ENCODE measurements at places on chromosomes 11 and 22.

DNA sequence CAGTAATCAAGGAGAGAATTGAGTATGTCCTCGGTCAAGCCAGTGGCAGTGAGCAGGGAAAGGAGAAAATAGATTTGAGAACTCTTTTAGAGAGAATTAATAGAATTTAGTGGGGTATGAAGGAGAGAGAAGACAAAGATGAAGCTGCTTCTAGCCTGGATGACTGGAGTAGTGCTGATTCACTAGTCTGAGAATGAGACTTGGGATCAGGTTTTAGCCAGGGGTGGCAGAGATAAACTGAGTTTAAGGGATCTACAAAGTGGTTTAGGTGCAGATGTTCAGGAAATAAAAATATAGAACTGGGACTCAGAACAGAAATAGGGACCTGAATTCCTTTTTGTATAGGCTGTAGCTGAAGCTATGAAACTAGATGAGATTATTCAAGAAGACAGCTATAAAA lies 17.6 kb downstream of the HORMAD2 start:
- DNase-seq = no peak

- DNase-seq = no peak
Measured at GRCh38 chr11:134971381-134971780, 559.3 kb upstream of the B3GAT1 start.

GRCh38 chr22:45358127-45358526 lies 48.4 kb downstream of the FAM118A start:
- no peak for DNase-seq

DNA sequence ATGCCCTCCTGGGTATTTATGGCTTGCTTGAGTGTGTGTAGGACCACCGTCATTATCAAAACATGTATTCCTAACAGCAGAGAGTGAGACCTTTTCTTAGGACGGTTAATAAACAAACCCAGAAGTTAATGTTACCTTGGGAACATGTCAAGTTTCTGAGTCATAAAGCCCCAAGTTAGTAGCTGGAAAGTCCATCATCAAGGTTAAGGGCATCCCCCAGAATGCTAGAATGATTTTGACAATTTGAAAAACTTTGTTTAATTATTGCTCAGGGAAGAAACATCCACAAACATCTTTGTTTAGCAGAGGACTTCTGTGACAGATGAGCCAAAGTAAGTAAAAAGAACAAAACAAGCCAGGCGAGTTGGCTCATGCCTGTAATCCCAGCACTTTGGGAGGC lies 20.0 kb downstream of the CAVIN3 start:
- no peak for DNase-seq

- DNase-seq = no peak
Measured at GRCh38 chr11:118602331-118602730, 5.1 kb upstream of the PHLDB1 start.

DNA sequence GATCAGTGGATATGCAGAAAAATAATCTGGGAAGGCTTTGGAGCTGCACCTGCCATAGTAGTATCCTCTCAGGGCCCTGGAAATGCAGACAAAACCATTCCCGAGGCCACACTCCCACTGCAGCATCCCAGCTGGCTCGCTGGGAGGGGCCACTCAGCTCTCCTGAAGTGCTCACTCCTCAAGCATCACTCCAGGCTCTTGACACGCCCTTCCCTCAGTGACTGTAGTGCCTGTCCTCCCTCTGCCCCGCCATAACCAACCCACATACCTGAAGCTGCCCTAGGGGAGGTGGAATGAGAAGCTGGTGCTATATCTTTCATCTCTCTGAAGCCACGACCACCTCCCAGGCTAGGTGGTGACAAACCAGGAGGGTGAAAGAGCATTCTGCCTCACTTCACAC lies 4.8 kb downstream of the DSCAML1 start:
- no peak for DNase-seq

- no peak for DNase-seq
Measured at GRCh38 chr22:40694411-40694810, 15.1 kb downstream of the MCHR1 start.

DNA sequence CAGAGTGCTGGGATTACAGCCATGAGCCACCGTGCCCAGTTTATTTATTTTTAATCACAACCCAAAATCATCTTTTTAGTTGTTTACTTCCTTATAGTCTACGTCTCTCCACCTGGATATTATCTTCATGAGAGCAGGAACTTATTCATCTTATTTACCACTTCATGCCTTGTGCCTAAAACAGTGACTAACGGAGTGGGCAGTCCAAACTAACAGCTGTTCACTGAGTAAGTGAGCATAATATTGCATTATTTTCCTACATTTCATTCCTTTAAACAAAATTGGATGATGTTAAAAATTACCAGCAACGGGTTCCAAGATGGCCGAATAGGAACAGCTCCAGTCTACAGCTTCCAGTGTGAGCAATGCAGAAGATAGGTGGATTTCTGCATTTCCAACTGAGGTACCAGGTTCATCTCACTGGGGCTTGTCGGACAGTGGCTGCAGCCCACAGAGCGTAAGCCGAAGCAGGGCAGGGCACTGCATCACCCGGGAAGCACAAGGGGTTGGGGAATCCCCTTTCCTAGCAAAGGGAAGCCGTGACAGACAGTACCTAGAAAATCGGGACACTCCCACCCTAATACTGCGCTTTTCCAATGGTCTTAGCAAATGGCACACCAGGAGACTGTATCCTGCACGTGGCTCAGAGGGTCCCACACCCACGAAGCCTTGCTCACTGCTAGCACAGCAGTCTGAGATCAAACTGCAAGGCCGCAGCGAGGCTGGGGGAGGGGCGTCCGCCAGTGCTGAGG lies 14.1 kb downstream of the TMEM123 start:
- DNase-seq = no peak

GRCh38 chr11:124307093-124307492 lies 6.7 kb downstream of the OR8D1 start:
- no peak for DNase-seq

- DNase-seq = no peak
Measured at GRCh38 chr11:112253605-112254242, 6.9 kb downstream of the PLET1 start.

DNA sequence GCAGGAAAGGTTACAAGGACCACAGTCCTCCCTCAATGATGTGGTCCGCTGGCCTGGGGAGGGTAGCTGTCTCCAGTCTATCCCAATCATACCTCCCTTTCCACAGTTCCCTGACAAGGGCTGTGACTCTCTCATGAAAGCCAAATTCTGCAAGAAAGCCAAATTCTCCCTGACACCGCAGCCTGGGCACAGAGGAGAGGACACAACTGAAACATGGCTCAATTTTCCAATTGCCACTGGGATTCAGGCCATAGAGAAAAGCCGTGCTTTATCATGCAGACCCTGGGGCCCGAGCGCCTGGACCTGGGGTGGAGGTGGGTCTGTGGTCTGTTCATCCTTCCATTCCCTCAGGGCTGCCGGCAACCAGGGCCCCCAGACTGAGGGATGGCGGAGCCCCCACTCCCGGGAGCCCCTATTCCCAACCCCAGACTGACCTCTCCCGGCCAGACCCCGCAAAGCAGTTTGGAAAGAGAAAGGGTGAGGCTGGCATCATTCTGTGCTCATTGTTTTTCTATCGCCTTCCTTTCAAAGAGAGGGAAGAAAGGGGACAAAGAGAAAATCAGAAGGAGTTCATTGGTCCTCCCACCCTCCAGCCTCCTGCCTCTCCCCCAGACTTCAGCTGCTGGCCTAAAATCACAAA lies 239.5 kb downstream of the BUD13 start:
- DNase-seq = no peak

- DNase-seq = no peak
Measured at GRCh38 chr11:20156876-20157613, 3.2 kb downstream of the DBX1 start.

DNA sequence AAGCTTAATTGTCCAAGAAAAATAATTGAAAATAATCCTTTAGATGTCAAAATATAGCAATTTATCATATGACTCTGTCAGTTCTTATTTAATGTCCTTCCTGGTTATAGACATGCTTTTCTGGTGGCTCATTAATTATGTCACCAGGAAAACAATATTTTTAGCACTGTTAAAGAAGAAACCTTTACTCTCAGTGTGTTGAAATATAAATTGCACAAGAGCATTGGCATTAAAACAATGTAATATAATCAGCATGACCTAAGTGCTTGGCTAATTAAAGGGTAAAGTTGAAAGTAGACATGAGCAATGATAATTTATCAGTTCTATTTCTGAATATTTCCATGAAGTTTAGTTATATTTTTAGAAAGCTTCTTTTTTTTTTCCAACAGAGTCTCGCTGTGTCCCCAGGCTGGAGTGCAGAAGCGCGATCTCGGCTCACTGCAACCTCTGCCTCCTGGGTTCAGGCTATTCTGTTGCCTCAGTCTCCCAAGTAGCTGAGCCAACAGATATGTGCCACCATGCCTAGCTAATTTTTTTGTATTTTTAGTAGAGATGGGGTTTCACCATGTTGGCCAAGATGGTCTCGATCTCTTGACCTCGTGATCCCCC lies 232.3 kb downstream of the JRKL start:
- DNase-seq = no peak

- no peak for DNase-seq
Measured at GRCh38 chr22:44901301-44901700, 108.5 kb downstream of the PHF21B start.

GRCh38 chr22:28426346-28427132 lies 253.1 kb downstream of the TTC28 start:
- no peak for DNase-seq

- DNase-seq = no peak
Measured at GRCh38 chr11:26987731-26988130, 6.2 kb upstream of the FIBIN start.

DNA sequence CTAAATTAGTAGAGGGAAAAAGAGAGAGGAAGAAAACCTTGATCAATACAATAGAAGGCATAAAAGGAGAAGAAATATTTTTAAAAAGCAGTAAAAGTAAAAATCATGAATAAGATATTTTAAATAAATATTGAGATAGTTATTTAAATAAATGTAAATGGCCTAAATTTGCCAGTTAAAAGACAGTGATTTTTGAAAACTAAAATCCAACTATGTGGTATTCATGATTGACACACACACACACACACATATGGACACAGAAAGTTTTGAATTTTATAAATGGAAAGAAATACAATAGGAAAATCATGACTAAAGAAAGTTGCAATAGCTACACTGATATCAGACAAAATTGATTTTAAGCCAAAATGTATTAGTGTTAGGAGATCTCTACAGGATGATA lies 313.1 kb downstream of the TBC1D22A start:
- no peak for DNase-seq

GRCh38 chr11:115418626-115419025 lies 85.6 kb downstream of the CADM1 start:
- no peak for DNase-seq

- DNase-seq = no peak
Measured at GRCh38 chr11:73239571-73240189, 21.6 kb downstream of the P2RY2 start.

DNA sequence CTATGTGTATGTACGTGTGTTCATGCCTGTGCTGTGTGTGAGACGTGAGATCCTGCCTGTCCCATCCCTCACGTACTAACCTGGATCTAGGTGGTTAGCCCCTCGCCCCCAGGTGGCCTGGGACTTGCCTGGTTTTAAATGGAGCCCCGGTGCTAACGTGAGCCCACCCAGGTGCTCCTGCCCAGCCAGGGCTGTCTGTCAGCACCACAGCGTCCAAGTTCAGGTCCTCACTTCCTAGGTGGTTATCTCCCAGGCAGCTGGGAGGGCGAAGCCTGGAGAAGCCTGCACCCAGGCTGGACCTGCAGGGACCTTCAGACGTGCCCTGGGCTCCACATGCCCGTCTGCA lies 86.0 kb downstream of the KCNQ1 start:
- no peak for DNase-seq

- DNase-seq = no peak
Measured at GRCh38 chr11:101718402-101718801, 134.6 kb upstream of the TRPC6 start.

GRCh38 chr11:131652231-131652630 lies 281.8 kb downstream of the NTM start:
- no peak for DNase-seq

- peak; percentile 20 for DNase-seq
Measured at GRCh38 chr11:4092026-4092425, 2.6 kb upstream of the RRM1 start.

DNA sequence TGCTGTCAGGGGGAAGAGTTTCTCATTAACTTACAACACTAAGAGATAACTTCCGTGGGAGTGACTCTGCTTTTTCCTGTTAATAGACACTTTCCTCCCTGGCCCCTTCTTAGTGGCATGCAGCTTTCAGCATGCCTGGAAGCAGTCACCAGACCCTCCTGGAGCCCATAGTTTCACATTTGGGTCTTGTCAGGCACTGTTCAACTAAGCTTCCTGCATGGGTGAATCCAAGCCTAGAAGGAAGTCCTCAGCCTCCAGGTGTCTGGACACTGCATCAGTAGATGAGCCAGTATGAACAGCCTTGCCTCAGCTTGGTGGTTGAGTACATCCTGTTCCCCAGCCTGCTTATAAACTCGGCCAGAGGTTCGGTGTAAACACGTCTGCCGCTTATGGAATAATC lies 68.1 kb downstream of the PPP6R3 start:
- DNase-seq = no peak

DNA sequence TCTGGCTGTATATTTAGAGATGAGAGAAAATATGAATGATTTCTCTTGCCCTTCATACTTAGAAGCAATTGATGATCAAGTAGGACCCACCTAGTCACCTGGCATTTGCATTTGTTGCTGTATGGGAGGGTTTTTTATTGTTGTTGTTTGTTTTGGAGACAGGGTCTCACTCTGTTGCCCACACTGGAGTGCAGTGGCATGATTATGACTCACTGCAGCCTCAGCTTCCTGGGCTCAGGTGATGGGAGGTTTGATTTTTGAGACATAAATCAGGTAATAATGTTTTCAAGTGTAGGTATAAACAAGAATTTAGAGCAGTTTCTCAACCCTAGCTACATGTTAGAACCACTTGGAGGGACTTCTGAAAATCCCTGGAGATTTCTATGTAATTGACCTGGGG lies 63.0 kb downstream of the TNRC6B start:
- no peak for DNase-seq

- DNase-seq = peak; percentile 95
Measured at GRCh38 chr22:46674367-46674781, 54.2 kb downstream of the GRAMD4 start.

GRCh38 chr22:35674335-35674734 lies 26.1 kb downstream of the APOL6 start:
- no peak for DNase-seq

GRCh38 chr22:33000342-33001280 lies 57.6 kb downstream of the SYN3 start:
- no peak for DNase-seq

DNA sequence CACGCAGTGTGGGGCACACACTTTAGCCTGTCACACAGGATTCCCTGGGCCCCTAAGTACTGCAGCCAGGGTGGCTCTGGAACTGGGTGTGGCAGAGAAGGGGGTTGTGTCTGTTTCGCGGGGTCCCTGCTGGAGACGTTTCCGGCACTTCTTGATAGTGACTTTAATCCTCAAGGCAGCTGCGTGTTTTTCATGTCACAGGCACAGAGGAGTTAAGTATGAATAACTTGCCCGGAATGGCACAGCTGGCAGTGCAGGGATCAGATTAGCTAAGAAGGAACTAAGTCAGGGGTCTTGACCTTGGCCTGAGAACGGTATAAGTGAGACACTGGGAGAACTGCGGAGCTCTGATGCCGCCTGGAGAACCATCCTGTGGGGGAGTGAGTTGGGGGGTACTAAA lies 7.5 kb upstream of the KRTAP5-7 start:
- DNase-seq = no peak

GRCh38 chr11:43376594-43376993 lies 17.9 kb downstream of the TTC17 start:
- no peak for DNase-seq

Measured in T-helper 2 cell treated with Interferon-gamma antibody and Interleukin-4, amounts not matched to agents 5 μg/mL and 100 μg/mL, for 36 hours (primary cell).